ENCODE measurements at places on chromosomes 6 and 20.

GRCh38 chr20:50532221-50532620 is 22.0 kb downstream of the PTPN1 start:
- no peak for DNase-seq

DNA sequence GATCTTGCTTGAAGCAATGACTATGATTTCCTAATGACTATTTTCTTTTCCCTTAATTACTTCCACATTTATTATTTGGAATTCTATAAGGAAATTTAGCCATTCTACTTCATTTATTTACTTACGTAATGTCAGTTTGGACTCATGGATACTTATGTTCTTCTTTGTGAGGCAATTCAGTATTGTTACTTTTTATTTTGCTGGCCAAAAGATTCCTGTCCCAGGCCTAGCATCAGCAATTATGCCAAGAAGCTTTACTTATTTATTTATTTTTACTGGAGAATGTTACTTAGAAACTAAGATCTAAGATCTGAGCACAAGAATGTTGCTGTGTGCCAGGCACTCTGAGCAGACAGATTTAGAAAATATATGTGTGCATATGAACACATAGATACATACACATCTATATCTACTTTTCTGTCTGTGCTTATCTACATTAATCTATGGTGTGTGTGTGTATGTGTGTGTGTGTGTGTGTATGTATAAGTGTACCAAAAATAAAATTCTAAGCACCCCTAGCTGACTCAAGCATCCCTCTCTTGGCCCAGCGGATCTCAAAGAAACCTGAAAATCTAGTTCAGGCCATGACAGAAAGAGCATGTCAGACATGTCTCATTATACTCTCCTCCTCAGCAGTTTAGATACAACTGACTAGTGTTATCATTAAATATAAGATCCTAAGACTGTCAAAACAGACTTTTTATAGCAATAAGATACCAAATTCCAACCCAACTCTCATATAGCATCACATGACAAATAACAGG is 640.0 kb upstream of the GJE1 start:
- DNase-seq: no peak

GRCh38 chr6:149723262-149723661 is 5.4 kb upstream of the LATS1 start:
- no peak for DNase-seq

DNA sequence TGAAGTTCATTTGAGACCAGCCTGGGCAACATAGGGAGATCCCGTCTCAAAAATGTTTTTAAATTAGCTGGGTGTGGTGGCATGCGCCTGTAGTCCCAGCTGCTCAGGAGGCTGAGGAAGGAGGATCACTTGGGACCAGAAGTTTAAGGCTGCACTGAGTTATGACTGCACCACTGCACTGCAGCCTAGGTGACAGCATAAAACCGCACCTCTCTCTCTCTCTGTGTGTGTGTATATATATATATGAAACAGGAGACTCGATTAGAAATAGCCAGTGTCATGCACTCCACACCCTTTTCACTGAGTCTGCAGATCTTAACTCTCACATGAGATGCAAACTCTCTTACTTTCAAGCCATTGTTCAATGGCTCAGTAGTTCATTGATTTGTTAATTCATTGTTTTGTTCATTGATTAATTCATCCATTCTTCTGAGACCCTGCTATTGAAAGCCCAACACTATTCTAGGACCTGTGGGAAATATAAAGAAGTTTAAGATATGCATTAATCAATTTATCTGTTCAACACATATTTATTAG is 52.4 kb upstream of the MRPS10 start:
- no peak for DNase-seq

GRCh38 chr6:11975353-11975977 is 36.6 kb upstream of the HIVEP1 start:
- no peak for DNase-seq

GRCh38 chr6:71468841-71469700 is 180.5 kb downstream of the OGFRL1 start:
- DNase-seq: no peak

DNA sequence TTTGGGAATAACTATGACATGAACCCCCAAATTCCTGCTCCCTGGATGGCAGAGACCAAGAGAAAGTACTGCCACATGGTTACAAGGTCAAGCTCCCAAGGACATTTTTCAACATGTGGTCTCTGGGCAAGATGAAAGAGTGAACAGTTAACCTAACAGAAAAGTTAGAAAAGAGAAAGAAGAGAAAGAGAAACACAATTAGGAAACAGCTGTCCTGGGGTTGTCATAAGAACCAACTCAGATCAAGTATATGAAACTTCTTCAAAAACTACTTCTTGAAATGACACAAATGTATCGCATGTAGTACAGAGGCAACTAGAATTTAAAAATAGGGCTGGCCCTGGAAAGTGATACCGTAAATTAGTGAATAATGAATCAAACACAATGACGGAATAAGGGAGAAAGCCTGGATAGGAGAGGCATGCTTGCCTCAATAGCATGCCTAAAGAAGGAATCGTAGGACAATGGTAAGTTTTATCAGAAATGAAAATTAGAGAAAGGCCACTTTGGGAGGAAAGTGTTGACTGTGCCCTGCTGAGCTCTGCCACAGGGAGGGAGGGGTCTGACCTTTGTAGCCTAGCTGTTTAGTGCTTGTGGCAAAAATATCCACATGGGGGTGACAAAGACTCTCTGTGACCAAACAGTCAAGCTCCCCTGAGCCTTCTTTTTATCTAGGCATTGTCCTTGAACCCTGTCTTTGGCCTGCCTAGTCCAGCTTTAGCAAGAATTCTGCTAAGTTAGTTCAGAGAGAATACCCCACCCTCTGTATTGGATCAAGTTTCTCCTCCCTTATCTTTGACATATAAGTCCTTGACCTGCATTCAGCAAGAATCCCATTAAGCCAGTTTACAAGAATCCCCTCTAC is 4.3 kb upstream of the DCBLD1 start:
- no peak for DNase-seq

DNA sequence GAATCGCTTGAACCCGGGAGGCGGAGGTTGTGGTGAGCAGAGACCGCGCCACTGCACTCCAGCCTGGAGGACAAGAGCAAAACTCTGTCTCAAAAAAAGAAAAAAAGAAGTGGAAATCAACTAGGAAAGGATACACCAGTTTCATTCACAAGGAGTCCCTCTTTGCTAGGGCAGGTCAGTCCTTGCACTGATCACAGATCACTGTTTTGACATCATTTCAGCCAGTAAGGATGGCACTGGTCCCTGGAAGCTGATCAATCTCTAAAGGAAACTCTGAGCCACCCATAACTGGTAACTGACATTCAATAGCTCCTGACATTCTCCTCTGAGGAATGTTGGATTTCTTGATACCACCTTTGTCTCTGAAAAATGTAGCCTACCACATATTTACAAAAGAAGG is 243.1 kb upstream of the SLC35B3 start:
- DNase-seq: no peak

DNA sequence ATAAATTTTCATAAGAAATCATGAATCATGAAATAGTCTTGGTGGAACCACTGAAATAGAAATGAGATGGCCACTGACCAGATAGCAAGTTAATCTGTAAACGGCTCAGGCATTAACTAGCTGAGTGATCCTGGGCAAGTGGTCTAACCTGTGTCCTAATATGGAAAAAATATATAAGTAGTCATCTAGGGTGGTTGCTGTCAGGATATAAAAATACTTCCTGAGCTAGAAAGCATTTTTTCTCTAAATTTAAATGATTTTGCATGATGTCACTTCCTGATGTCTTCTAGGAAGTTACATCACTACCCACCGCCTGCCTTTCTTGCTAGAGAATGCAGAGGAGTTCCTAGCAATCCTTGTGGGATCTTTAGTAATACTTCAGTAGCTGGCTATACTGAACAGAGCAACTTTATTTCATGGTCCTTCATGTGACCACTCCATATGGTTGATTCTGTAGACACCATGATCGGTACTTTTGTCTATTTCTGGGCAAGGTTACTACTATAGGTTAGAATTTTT is 228.1 kb upstream of the CEP162 start:
- no peak for DNase-seq

DNA sequence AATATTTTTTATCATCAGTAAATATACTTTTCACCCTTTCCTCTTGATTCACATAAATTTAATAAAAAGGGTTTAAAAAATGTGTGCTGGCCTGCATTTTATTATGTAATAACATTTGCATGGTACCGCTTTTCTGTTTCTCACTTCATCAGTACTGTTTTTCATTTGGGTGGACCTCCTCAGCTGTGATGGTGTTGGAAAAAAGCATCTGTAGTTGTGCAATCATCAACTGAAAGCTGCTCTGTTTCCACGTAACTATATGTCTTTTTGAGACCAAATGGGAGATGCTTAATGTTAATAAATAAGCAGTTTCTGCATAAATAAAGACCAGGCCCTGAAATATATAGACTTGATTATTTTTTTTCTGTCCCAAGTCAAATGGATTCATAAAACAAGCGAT is 31.6 kb upstream of the CENPW start:
- DNase-seq: no peak

GRCh38 chr20:10469599-10469998 is 34.5 kb downstream of the SLX4IP start:
- DNase-seq: peak; percentile 78

GRCh38 chr6:13066820-13067219 is 261.5 kb downstream of the TBC1D7 start:
- DNase-seq: no peak

- DNase-seq: no peak
Measured at GRCh38 chr6:169420912-169421543, 167.4 kb upstream of the THBS2 start.

DNA sequence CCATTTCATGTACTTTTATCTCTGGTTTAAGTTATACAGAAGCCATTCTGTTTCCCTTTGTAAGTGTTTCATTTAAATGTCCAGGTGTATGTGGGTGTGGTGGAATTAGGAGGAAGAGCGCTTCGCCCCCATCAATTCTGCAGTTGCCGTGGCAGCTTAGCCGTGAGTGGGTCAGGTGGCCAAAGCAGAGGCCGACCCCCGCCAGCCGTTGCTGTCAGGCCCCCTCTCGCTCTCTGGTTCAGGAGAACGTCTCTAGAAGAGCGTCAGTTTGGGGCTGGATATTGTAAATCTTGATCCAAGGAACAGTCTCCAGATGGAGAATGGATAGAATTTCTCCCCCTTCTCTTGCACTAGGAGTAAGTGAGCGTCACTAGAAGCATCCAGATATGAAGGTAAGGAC is 367.4 kb downstream of the FOXA2 start:
- DNase-seq: no peak

DNA sequence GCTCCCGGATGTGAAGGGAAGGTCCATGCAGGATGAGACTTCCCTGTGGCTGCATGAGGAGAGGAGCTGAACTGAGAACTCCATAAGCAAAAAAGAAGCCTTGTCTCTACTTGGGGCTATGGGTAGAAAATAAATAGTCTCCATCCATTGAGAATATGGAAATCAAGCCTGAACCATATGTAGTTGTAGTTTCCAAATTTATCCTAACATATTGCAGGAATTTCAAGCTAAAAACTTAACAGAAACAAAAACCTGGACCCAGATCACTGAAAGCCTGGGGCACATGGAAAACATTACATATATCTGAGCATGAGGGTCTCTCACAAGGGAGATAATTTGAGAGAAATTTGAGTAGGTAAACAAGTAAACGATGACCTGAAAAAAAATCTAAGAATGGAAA is 94.9 kb upstream of the C6orf118 start:
- no peak for DNase-seq

DNA sequence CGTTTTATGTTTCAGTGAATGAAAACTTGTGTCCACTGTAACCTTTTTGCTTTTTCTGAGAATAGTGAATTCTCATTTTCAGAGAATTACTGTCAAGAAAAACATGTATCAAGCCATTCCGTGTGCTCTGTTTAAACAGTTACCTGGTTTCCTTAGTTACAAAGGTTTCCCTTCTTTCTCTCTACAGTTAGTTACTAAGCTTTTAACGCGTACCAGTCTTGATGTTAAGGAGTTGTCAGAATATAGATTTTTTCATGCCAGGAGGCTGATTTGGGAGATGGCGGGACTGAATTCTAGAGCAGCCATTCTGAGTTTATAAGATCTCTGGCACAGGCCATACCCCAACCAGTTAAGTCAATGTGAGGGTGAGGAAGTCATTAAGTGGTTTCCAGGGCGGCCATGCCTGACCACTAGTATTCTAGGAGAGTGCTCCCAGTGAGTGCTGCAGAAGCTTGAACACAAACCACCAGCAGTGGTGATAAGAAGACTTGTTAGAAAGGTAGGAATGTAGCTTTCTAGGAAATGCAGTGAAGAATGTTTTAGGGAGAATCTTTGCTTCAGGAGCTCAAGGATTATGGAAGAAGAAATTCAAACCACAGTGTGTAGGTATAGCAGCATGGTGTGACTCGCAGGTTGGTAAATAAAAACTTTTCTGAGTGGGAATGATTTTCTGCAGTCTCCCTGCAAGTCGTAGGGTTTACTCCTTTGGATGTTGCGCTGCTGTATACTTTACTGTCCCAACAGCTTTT is 112.9 kb downstream of the JARID2 start:
- DNase-seq: peak; percentile 22

GRCh38 chr6:127191716-127192115 is 73.2 kb downstream of the RSPO3 start:
- no peak for DNase-seq

DNA sequence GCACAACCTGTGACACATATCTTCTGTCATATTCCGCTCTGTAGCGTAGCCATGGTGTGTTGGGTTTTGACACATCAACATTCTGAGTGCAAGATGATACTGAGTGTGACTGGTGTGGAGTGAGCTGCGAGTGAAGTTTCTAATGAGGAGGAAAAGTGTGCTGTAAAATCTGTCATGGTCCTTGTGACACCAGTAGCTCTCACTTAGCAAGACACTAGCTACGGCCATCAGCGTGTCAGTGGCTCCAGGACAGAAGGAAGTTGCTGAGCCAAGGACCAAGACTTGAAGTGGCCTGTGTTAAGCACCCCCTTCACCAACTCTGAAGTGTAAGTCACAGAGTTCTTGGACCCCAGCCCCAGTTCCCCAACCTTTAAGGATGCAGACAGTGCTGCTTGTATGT is 72.1 kb downstream of the TSHZ2 start:
- no peak for DNase-seq

DNA sequence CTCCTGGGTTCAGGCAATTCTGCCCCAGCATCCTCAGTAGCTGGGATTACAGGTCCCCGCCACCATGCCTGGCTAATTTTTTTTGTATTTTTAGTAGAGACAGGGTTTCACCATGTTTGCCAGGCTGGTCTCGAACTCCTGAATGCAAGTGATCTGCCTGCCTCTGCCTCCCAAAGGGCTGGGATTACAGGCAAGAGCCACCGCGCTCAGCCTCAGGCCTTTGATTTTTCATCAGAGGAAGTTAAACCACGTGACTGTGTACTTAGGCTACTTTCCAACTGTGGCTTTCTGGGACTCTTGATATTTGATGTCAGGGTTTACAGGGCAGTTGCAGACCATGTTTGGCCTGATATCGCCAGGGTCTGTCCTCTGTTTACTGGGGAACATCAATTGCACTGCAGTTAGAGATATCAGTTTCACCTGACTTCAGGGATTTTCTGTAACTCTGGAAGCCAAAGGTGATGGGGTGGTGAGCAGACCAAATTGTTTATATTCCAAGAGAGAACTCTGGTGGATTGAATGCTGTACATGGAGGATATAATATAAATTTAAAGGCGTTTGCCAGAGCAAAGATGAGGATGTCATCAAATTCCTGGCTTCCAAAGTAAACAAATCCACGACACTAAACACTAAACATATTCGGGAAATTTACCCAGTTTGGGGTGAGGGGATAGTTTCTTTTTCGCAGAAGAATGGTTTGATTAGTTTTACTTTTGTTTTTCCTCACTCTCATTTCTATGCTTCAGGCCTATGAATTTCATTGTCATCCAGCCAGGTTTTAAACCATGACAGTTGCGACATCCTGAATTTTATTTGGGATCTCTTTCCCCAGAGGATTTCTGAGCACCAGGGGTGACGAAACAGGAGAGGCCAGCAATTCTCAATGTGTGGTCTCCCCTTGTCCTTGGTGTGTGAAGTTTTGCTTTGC is 4.2 kb downstream of the PSMF1 start:
- DNase-seq: no peak

GRCh38 chr6:121733234-121733633 is 297.8 kb downstream of the GJA1 start:
- DNase-seq: no peak
